Muscle of back (tissue), 13 donors: ENCODE measurements at places on chromosomes 11 and 22. TPM values are rescaled to one million over a fixed set of nuclear protein-coding genes. Genes with fewer than 3 reads are reported as not detected.
A peak's percentile ranks its signal among the peaks of the same experiment; 100 is the strongest.

KIRREL3 gene
- polyA plus RNA-seq = 1.3 TPM

TTC36 gene
- 1.6 TPM for polyA plus RNA-seq

- DNase-seq = no peak
Measured at GRCh38 chr11:88341522-88342251, 4.2 kb upstream of the CTSC start.

GRCh38 chr11:1234771-1235305, 12.0 kb downstream of the MUC5B start:
- no peak for DNase-seq

ANKK1 gene
- 0.18 TPM for polyA plus RNA-seq

GRCh38 chr11:9178716-9179115, 86.4 kb downstream of the DENND5A start:
- DNase-seq = no peak

GRCh38 chr22:31923136-31923535, 21.2 kb upstream of the YWHAH start:
- peak; percentile 40 for DNase-seq

LRP4 gene
- 21.4 TPM for polyA plus RNA-seq

DNA sequence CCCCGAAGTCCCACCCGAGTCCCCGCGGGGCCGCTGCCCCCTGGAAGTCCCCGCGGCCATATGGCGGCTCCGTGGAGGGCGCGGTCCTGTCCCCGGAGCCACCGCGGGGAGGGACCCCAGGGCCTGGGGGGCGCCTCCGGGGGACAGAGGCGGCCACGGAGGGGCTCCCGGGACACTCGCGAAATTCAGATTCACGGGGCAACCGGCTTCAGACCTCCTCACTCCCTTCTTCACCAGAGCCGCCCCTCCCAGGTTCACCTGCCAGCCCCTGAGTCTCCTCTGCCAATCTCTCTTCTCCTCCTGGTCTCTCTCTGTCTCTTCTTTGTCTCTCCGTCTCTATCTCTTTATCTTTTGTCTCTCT, 28.2 kb upstream of the TOLLIP start:
- DNase-seq = no peak

DNA sequence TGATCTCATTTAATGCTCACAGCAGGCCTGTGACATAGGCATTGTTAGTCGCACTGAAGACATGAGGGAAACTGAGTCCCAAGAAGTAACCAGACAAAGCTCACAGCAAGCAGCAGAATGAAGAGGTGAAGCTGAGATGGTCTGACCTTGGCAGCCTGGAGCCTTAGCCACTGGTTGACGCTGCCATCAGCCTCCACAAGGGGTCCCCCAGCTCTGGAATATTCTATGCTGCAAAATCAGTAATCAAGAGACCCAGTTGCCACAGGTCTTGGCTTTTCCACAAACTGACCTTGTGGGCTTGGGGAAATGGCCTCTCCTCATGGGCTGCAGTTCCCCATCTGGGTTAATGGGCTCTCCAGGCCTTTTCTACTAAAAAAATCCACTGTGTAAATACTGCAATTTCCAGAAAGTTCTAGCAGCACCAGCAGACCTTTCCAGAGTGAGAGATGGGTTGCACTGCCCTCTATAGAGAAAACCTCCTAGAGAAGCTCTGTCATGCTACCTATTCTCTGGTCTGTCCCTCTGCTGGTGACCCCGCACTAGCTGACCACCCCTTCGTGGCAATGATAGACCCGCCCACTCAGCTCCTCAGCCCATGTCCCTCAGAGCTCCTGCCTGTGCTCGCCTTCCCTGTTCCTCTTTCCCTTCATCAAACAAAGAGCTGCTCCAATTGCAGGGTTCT, 22.6 kb upstream of the ISX start:
- DNase-seq = no peak
